ENCODE measurements at places on chromosomes 6 and 20. TPM values are rescaled to one million over a fixed set of nuclear protein-coding genes. Genes with fewer than 3 reads are reported as not detected.

DNA sequence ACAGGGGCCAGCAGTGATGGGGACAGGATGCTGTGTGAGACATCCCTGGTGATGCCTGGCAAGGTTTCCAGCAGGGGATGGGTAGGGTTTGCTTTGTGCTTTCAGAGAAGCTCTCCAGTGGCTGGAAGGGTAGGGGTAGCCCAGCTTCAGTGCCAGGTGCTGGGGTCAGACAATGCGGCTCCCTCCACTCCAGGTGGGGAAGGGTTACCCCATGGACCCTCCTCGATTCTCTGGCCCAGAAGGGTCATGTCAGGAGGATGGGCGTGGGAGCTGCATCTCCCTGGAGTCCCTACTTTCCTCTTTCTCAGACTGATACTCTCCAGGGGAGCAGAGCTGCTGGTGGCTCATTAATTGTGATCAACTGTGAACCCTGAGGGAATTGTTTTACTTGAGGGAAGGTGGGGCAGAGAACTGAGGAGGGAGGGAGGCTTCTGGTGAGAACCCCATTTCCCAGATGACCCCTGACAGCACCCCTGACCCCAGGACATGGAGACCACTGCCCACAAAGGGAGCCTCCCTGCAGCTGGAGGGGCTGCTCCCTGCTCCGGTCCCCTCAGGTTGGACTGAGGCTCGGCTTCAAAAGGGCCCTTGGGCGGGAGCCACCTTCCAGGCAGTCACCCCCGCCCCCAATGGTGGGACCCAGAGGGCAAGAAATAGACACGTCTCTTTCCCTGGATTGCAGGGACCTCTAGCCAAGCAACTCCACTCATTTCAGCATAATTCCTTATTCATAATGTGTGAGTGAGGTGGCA, 100.9 kb upstream of the BHLHE23 start:
- no peak for DNase-seq

DNA sequence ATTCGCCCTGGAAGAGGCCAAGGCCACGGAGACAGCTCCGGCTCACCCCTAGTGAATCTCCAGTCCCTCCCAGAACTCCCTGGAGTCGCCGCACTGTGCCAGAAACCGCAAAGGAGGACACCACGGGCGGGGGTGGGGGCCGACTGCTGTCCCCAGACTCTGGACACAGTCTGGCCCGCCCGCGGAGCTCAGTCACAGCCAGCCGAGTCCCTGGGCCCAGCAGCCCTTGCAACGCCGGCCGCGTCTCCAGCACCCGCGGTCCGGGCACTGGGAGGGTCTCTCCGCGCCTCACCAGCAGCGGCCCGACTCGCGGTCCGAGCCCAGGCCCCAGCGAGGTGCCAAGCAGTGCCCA, 518 bp downstream of the PEX6 start:
- peak; percentile 75 for DNase-seq

- no peak for DNase-seq
These were observed 1.9 kb downstream of the BCL2L1 start for GRCh38 chr20:31720486-31721407.

MYB gene
- 0.57 TPM for total RNA-seq

ATP9A gene
- 13.6 TPM for total RNA-seq
